ENCODE measurements at places on chromosomes 11 and 22. TPM values are rescaled to one million over a fixed set of nuclear protein-coding genes. Genes with fewer than 3 reads are reported as not detected.

DNA sequence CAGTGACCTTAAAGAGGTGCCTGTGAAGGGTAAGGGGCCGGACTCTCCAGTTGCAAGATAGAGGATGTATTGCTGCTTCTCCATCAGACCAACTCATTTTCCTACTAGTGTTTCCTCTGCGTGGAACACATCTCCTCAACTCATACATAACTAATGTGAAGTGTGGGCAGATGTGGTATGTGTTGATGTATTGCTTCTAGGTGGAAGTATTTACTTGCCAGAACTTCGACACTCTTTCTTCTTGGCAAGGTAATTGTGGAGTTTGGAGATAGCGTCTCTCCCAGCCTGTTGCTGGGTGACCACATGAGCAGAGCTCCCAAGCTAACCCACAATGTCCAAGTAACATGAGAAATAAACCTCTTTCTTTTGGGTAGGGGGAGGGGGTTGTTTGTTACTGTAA lies 456.9 kb downstream of the DYNC2H1 start:
- H3K4me1 ChIP-seq: no peaks in the 10 kb centered on the region
- peak; percentile 62 for DNase-seq
- peaks cover 4% of the 10 kb centered on the region for H3K27me3 ChIP-seq
- no peak overlapping the region for H3K4me3 ChIP-seq
- H3K36me3 ChIP-seq: no peaks in the 10 kb centered on the region

GRCh38 chr11:1701091-1701807 lies 4.3 kb downstream of the KRTAP5-6 start:
- no peak overlapping the region for H3K27ac ChIP-seq
- no peaks in the 10 kb centered on the region for H3K36me3 ChIP-seq
- H3K4me3 ChIP-seq: no peak overlapping the region
- H3K4me1 ChIP-seq: no peaks in the 10 kb centered on the region
- DNase-seq: peak; percentile 27

DNA sequence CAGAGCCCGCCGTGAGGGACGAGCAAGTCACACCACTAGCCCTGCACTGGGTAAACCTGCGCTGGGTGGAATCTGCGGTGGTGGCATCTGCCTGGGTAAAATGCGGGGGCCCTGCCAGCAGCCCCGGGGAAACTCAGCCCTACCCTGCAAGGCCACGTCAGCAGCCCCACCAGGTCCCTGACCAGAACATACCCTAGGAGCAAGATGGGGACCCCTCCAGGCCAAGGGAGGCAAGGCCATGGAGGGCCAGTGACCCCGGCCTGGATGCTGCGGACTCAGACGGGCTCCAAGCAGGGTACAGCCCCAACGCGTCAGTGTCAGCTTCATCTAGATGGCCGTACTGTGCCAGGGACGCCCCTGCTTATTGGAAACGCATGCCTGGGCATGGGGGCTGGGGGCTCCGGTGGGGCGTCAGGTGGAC lies 26.3 kb downstream of the TOLLIP start:
- H3K36me3 ChIP-seq: peaks cover 20% of the 10 kb centered on the region
- H3K4me1 ChIP-seq: no peaks in the 10 kb centered on the region
- no peaks in the 10 kb centered on the region for H3K27me3 ChIP-seq
- no peak overlapping the region for H3K27ac ChIP-seq

- no peaks in the 10 kb centered on the region for H3K27me3 ChIP-seq
- no peaks in the 10 kb centered on the region for H3K36me3 ChIP-seq
- DNase-seq: peak; percentile 90
- H3K4me1 ChIP-seq: no peaks in the 10 kb centered on the region
- H3K27ac ChIP-seq: no peak overlapping the region
These were observed 881.3 kb downstream of the KCNA4 start for GRCh38 chr11:29135504-29135903.

DNA sequence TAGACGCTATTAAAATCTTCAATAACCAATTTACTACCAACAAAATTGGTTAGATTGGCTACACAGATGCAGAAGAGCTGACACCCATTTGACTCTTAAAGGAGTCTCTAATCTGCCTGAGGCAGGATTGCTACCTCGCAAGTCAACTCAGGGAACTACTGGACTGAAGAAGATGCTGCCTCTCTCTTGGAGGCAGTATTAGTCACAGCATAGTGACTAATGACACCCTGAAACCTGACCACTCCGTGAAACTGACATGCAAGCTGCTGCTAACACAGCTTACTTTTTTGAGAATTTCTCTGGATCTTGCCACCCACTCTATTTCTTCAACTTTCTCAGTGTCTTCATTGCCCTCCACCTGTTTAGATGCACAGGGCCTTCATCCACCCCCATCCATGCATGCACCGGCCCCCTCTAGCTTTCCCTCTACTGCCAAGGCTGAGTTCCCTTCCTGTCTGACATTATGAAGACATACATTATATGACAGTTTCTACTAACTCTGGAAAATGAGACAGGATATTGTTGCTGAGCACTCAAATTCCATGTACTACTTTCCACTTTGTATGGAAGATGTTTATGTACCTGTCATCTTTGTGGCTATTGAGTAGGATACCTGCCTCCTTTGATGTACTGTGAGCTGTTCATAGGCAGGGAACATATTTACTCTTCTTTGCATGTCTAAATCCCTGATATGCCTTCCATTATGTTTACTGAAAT lies 183.2 kb downstream of the MSANTD4 start:
- no peaks in the 10 kb centered on the region for H3K27me3 ChIP-seq
- no peaks in the 10 kb centered on the region for H3K4me1 ChIP-seq
- no peaks in the 10 kb centered on the region for H3K36me3 ChIP-seq
- DNase-seq: peak; percentile 53
- H3K4me3 ChIP-seq: no peak overlapping the region
- no peak overlapping the region for H3K27ac ChIP-seq

- DNase-seq: no peak
- no peak overlapping the region for H3K4me3 ChIP-seq
- H3K36me3 ChIP-seq: peaks cover 16% of the 10 kb centered on the region
- no peak overlapping the region for H3K27ac ChIP-seq
- H3K27me3 ChIP-seq: no peaks in the 10 kb centered on the region
- no peaks in the 10 kb centered on the region for H3K4me1 ChIP-seq
These were observed 10.9 kb downstream of the CHADL start for GRCh38 chr22:41229730-41230400.

DNA sequence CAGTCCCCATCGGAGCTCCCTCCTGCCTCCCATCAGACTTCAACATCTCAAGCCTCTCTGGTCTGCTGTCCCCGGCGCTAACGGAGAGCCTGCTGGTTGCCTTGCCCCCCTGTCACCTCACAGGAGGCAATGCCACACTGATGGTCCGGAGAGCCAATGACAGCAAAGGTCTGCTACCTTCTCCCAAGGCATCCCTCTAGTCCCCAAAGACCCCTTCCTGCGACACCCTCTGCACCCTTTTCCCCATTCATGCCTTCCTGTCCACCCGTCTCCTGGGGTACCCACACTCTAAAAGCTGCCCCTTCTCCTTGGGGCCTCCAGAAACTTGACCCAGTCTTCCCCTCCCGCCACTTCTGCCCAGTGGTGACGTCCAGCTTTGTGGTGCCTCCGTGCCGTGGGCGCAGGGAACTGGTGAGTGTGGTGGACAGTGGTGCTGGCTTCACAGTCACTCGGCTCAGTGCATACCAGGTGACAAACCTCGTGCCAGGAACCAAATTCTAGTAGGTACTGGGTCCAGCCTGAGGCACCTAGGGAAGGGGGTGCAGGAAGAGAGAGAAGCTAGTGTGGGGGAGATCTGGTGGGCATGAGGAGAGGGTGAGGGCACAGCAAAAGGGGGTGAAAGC lies 860 bp downstream of the UPK2 start:
- DNase-seq: no peak
- no peak overlapping the region for H3K4me3 ChIP-seq
- peaks cover 29% of the 10 kb centered on the region for H3K27me3 ChIP-seq
- H3K4me1 ChIP-seq: no peaks in the 10 kb centered on the region
- H3K36me3 ChIP-seq: no peaks in the 10 kb centered on the region

DNA sequence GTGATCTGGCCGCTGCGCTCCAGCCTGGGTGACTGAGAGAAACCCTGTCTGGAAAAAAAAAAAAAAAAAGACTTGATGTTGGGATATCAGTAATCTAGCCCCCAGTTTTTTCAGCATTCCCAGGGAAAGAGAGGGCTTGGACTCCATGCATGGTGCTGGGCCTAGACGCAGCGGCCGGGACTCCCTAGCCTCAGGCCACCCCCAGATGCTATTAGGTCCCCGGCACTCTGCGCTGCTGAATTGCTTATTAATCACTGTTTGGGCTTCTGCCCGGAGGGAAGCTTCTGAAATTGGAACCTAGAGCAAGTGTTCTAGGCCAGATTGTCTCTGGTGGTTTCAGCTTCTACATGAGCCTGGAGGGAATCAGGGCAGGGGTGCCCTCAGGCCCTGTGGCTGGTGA lies 39.0 kb downstream of the SLCO2B1 start:
- H3K4me1 ChIP-seq: no peaks in the 10 kb centered on the region
- no peak overlapping the region for H3K4me3 ChIP-seq
- no peak for DNase-seq
- H3K36me3 ChIP-seq: no peaks in the 10 kb centered on the region
- no peaks in the 10 kb centered on the region for H3K27me3 ChIP-seq

- H3K27me3 ChIP-seq: no peaks in the 10 kb centered on the region
- H3K36me3 ChIP-seq: no peaks in the 10 kb centered on the region
- no peak overlapping the region for H3K4me3 ChIP-seq
These were observed 510.6 kb downstream of the NTM start for GRCh38 chr11:131880976-131881375.

DNA sequence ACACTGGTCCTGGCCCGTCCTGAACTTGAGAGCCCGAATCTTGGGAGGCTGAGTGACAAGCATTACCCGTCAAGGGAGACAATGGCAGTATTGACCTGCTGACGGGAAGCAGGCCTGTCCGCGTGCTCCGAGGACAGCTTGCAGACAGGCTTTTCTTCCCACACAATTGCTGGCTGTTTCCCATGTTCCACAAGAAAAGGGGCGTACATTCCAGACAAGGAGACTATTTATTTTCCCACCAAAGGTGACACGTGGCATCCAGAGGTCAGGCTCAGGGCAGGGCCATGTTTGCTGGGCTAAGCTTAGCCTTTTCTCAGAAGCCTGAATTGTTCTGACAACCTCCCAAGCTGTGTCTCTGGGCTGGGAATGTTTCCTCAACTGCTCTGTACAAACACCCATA lies 86.9 kb upstream of the SPON1 start:
- H3K27me3 ChIP-seq: no peaks in the 10 kb centered on the region
- DNase-seq: no peak
- no peaks in the 10 kb centered on the region for H3K36me3 ChIP-seq
- H3K4me1 ChIP-seq: no peaks in the 10 kb centered on the region
- no peak overlapping the region for H3K27ac ChIP-seq
- H3K4me3 ChIP-seq: no peak overlapping the region

TMEM86A gene
- 0.83 TPM for total RNA-seq

GLB1L2 gene
- total RNA-seq: under 0.01 TPM

SMTNL1 gene
- not detected for total RNA-seq

LAMTOR1 gene
- total RNA-seq: 90.3 TPM

ART1 gene
- not detected for total RNA-seq
